ENCODE measurements at places on chromosomes 2 and 18.

DNA sequence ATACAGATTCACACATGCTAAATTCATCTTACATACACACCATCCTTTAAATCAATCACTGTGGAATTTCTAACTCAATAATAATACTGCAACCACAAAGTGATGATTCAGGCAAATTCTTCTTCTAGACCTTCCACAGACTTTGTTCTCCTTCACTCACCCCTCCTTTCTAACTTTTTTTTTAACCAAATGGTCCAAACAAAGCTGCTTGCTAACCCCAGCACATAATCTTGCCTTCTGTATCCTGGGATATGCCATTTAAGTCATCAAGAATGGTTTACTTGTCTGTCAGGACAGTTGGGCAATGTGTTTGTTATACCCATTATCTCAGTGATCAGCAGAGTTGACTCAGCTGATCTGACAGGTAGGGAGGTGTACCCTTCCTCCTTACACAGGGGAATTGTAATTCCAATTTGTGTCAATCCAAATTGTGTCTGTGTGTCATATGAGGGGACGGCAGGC lies 10.0 kb downstream of the SLC40A1 start:
- no peak for DNase-seq

GRCh38 chr2:29119211-29119610 lies 4.0 kb downstream of the CLIP4 start:
- DNase-seq, result no peak

- DNase-seq, result peak; percentile 40
Observed at GRCh38 chr2:216694082-216694825, 1.1 kb downstream of the IGFBP5 start.

- DNase-seq, result no peak
Observed at GRCh38 chr2:237501892-237502513, 15.0 kb downstream of the MLPH start.

DNA sequence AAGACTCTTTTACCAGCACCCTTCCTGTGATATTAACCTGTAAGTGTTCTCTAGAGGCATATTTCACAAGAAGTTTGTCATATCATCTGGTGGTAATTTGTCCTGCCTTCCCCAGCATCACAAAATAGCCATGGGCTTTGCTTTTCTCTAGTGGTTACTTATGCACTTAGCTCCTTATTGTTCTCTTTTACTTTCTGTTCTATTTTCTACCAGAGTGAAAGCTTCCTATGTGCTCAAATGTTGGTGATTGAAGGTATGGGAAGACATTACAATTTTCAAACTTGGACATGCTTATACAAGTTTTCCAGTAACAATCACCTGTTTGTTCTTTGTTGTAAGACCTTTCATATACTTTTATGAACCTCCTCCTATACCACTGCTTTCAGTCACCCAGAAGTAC lies 87.0 kb upstream of the KCNH7 start:
- no peak for DNase-seq

DNA sequence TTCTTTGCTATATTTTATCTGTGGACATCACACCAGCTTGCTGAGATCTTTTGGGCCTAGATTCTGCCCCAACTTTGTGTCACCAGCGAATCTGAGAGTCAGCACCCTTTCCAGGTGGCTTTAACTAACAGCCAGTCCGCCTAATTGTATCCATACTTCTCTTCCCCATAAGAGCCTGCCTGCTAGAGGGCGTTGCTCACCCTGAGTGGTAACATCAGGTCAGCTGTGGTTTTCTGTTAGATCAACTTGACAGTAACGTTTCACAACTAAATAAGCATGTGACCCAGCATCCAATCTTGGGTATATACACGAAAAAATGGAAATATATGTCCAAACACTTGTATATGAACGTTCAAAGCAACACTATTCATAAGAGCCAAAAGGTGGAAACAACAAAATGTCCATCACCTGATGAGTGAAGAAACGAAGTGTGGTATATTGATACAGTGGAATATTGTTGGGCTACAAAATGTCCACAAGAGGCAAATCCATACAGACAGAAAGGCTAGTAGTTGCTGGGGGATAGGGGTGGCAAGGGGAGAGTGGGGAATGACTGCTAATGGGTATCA lies 24.9 kb downstream of the EFHD1 start:
- no peak for DNase-seq

- no peak for DNase-seq
Observed at GRCh38 chr2:201220102-201220570, 37.2 kb downstream of the CASP10 start.

DNA sequence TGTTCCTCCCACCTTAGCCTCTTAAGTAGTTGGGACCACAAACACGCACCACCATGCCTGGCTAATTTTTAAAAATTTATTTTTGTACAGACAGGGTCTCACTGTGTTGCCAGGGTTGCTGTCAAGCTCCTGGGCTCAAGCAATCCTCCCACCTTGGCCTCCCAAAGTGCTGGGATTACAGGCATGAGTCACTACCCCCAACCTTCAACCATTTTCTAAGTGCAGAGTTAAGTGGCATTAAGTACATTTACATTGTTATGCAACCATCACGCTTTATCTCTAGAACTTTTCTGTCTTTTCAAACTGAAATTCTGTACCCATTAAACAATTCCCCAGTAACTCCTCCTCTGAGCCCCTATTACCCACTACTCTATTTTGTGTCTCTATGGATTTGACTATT lies 45.9 kb upstream of the AFF3 start:
- no peak for DNase-seq

- no peak for DNase-seq
Observed at GRCh38 chr18:7857562-7857961, 290.4 kb downstream of the PTPRM start.

GRCh38 chr18:21215490-21215889 lies 26.5 kb upstream of the GREB1L start:
- DNase-seq, result no peak

DNA sequence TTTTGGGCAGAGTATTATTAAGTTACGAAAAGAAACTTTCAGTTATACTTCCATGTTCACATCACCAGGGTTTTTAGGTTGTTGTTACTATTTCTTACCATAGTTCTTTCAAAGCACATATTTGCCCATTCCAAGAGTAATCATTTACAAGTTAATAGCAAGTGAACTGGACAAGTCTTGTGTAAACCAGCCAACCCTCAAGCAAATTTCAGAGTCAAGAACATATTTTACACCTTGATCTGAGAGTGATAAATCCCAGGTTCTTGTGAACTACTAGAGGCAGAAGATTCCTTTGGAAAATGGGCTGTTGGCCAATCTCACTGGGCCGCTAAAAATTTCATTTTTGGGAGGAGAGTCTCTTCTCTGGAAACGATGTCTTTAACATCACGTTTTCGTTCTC lies 2.7 kb upstream of the ASAP2 start:
- DNase-seq, result no peak

- DNase-seq, result no peak
Observed at GRCh38 chr2:194559964-194560363, 1097.1 kb upstream of the SLC39A10 start.

GRCh38 chr2:155404433-155405002 lies 706.0 kb downstream of the KCNJ3 start:
- DNase-seq, result no peak

DNA sequence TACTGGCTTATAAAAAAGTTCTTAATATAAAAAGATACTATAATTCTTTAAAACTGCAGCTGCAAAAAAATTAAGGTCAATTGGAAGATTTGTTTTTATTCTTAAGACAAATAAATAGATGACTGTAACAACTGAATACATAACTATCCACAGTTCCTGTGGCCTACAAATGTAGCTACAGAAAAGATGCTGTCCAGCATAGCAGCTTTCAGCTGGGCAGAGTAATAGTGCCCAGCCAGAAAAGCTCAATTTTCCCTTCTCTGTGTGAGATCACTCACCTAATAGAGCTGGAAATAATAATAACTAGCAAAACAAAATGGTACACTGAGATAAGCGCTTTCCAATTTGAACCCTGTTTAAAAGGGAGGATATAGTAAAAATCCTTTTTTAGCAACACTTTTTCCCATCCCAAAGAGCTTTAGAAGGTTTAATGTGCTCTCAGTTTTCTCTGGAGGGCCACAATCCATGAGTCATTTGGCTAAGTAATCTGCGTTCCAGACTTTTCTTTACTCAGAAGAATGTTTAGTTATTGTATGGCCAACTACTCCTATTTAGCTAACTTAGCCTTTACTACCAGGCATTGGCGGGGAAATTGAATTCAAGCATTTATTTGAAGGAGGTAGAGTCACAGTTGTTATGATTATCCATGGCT lies 158.1 kb upstream of the SLC39A10 start:
- DNase-seq, result no peak

DNA sequence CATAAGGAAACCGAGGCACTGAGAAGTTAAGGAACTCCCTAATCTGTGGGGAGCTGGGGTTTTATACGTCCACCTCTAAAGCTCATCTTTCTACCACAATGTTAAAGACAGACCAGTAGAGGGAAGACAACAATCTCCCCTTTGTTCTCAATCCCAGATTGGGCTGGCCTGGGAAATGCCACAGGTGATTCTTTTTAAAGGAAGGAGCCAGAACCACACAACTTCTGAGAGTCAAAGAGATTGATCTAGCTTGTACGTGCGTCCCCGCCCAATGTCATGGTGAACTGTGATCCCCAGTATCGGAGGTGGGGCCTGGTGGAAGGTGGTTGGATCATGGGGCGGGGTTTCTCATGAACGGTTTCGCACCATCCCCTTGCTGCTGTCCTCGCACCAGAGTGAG lies 81.8 kb upstream of the LCLAT1 start:
- DNase-seq, result no peak

GRCh38 chr2:96369186-96369585 lies 33.6 kb downstream of the NCAPH start:
- no peak for DNase-seq

GRCh38 chr2:64773461-64774118 lies 119.9 kb upstream of the SERTAD2 start:
- no peak for DNase-seq

DNA sequence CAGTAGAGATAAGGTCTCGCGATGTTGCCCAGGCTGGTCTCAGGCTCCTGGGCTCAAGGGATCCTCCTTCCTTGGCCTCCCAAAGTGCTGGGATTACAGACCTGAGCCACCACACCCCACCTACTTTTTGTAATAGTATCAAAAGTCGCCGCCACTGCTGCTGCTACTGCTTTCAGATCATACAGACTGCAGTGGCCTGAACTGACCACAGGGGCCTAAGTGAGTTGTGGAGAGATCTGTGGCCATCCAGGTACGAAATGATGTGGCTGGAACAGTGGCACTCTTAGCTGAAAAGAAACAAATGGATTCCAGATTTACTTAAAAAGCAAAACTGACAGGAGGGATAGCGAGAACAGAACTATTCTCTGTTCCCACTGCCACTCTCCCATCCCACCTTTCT lies 32.9 kb upstream of the POMC start:
- DNase-seq, result no peak

GRCh38 chr18:61892683-61893308 lies at the start of gene RNF152:
TSS of gene RNF152 (minus strand) at chr18:61893007. CDS start at chr18:61816463, 76,544 bp downstream.
- DNase-seq, result no peak

DNA sequence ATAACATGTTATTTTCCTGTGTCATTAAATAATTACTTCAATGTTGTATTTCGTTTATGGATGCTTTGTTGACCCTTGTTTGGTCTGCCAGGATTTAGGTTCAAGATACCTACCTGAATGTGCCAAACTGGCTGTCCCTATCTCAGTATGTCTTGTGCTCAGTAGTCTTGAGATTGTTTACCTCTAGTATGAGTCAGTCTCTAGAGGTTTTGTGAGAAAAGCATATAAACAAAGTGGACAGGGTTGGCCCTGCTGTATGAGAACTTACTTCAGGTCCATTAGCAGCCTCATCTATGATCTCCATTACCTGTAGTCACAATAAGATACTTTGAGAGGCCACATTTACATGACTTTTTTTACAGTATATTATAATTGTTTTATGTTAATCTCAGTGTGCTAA lies 17.8 kb downstream of the DDX18 start:
- no peak for DNase-seq

DNA sequence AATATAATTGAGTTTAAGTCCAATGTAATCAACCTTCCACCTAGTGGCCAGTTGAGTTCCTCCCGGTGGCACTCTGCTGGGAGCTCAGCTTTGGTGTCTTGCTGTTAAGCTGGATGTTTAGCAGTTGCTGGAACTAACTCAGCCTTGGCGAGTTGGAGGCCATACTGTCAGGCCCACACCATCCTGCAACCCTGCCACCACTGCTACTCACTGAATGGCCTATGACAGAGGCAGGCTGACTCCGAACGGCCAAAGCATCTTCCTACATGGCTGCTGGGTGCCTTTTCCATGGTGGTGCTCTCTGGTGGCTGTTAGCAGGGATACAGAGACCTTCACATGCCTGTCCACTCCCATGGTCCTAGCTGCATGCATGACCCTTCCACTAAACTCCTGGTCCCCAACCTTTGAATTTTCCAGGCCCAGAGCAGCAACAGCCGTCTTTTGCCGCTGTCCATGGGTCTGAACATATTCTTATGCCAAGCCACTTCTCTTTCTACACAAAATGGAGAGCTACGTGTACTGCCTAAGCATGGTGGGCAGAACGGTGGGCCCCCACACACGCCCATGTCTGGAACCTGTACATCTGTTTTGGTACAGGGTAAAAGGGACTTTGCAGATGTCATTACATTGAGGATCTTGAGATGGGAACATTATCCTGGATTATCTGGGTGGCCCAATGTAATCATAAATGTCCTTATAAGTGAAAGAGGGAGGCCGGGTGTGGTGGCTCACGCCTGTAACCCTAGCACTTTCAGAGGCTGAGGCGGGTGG lies 15.0 kb upstream of the TRAF3IP1 start:
- DNase-seq, result no peak

DNA sequence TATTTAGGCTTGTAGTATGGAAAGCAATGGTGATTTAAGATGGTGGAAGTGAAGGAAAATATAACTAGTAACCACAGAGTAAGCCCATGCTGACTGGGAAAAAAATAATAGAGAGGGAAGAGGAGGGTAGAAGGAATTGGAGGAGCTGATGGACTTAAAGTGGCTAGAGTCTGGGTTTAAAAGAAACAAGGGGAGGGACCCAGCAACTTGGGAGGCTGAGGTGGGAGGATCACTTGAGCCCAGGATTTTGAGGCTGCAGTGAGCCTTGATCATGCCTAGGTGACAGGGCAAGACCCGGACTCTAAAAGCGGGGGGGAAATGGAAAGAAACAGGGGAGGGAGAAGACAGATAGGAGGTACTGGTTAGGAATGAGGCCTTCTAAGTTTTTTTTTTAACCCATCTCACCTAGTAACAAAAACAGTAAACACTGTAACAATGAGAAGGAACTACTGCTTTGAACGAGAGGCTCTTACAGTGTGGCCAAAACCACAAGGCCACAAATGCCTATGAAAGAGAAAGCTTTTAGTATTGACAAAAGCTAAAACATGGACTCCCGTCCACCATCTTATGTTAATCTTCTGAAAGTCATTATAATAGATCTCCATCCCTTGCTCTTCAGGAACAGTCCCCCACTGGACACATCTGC lies 26.6 kb downstream of the METTL8 start:
- no peak for DNase-seq

GRCh38 chr2:137847443-137847842 lies 116.8 kb upstream of the HNMT start:
- no peak for DNase-seq

- DNase-seq, result no peak
Observed at GRCh38 chr2:74515981-74516633, 1.9 kb downstream of the TLX2 start.

GRCh38 chr2:181308766-181309515 lies 148.2 kb upstream of the ITGA4 start:
- DNase-seq, result peak; percentile 43

All from KG1 (cell line).